ENCODE measurements at places on chromosomes 3 and 15.

DNA sequence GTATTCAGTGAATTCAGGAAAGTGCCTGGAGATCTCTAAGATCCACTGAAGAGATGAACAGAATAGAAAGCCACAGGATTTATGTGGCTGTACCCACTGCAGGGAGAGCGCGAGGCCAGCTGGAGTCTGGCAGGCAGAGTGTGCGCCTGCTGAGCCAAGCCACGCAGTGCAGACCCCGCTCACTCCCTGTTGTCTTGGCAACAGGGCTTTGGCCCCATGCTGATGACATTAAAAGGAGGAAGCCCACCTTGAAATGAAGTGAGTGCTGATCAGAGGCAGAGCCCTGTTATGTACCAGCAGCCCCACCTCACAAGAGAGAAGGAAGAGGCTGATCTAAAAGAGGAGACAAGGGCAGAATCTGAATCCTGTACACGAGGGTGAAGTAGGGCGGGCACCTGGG, 36.7 kb downstream of the PXYLP1 start:
- DNase-seq: no peak

DNA sequence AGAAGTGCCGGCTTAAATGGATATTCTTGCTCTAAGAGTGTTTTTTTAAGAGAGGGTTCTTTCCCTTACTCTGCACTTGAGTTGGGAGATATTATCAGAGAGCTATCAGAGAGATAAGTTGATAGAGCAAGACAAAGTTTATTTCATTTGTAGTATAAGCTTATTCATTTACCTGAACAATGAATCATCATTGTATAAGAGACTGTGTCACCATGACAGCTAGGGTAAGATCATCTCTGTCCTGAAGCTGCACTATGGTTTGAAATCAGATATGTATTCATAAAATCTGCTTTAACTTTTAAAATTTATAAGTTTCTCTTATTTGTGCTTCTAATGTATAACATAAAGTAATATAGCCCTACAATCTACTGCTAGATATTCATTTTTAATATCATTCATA, 128.1 kb upstream of the ARL6 start:
- no peak for DNase-seq

DNA sequence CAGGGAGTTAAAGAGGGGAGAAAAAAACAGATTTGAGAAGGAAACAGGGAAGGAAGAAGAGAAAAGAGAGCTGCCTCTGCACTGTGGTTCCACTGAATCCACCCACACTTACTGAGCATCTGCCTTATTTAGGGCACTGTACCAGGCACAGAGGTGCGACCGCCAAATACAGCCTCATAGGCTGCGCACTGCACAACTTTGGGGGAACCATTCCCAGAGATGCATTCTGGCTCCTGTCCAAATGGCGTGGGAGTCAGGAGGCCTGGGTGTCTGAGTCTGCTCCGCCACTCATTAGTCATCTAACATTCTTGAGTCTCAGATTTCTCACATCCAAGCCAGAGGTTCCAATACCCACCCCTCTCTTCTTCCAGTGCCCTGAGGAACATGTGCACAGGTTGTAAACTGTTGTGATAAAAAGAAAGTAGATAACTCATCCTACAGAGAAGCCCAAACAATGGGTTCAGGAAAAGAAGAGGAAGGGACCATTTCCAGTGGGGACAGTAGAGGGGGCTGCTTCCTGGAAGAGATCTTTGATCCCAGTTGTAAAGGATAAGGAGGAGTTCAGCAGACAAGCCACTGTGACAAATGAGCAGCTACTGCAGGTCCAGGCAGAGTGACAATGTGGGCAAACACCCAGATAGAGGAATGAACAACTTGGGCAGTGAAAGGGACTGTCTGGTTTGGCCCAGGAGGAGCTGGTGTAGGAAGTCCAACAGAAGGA, 254.6 kb downstream of the UACA start:
- peak; percentile 40 for DNase-seq

DNA sequence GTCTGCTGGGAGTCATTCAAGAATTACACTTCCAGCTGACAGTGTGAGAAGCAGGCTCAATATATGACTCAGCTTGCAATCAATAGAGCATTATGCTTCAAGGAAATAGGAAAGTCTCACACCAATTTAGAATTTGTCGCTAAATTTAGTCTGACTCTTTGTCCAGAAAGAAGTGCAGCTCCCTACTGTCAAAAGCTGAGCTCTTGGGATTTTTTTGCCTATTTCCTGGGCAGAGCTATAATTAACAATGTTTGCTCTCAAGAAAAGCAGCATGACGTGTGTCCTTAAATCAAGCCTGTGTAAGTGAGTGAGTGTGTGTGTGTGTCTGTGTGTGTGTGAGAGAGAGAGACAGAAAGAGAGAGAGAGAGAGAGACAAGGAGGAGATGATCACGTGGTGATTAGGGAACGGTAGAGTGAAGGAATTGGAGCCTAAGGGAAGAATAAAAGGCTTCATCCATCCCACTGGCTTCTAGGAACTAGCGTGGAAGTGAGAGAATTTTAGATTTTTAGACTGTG, 16.4 kb upstream of the SLC35G2 start:
- peak; percentile 31 for DNase-seq

- DNase-seq: no peak
Observed at GRCh38 chr15:73322665-73323373, 45.9 kb downstream of the HCN4 start.

GRCh38 chr15:77352887-77353286, 67.0 kb downstream of the PEAK1 start:
- DNase-seq: no peak

GRCh38 chr3:109728861-109729494, 391.6 kb upstream of the DPPA4 start:
- DNase-seq: no peak

DNA sequence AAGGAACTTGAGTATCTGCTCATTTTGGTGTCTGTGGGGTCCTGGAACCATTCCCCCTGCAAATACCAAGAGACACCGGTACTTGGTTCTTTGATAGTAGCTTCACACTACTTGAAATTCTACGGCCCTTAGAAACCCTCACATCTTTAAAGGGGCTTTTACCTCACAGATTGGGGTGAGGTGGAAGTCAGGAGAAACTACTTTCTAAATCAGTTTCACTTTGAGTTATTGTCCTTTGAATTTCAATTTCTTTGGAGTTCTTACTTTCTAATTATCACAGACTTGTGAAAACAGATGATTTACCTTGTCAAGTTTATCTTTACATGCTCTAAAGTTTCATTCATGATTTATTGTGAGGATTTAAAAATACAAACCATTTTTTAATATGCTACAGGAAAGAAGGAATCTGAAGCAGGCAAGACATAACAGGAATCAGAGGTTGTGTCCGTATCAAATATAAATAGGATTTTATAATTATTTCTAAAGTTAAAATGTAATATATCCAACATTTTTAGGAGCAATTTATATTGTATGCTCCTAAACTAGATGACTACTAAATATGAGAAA, 98.9 kb downstream of the NEDD4 start:
- peak; percentile 33 for DNase-seq

- no peak for DNase-seq
Observed at GRCh38 chr3:62178032-62178431, 195.3 kb downstream of the FEZF2 start.

GRCh38 chr15:34655326-34655725, 71.9 kb upstream of the GOLGA8B start:
- no peak for DNase-seq

- DNase-seq: no peak
Observed at GRCh38 chr3:12924437-12924836, 83.1 kb upstream of the RPL32 start.

GRCh38 chr3:103319912-103320311, 885.1 kb downstream of the ZPLD1 start:
- DNase-seq: no peak

- no peak for DNase-seq
Observed at GRCh38 chr3:196889844-196890708, 22.4 kb downstream of the SENP5 start.

GRCh38 chr3:175397372-175397771, 538.2 kb downstream of the NAALADL2 start:
- no peak for DNase-seq

GRCh38 chr3:100044369-100044768, 69.9 kb downstream of the FILIP1L start:
- peak; percentile 79 for DNase-seq

DNA sequence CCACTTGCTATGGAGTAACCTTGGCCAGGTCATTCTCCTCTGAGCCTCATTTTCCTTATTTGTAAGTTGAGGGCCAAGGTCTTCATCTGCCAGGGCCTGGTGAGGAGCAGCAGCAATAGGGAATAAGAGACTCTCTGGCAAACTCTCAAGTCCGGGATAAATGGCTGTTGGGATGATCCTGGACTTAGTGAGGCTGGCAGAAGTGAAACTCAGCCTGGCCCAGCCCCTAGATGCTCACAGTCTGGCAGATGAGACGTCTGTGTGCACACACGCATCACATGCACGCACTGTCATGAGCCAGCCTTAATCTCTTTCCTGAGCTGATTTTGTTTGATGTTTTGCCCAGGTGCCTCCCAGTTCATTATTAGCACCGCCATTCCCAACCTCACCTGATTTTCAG, 26.8 kb downstream of the SLC6A6 start:
- no peak for DNase-seq

DNA sequence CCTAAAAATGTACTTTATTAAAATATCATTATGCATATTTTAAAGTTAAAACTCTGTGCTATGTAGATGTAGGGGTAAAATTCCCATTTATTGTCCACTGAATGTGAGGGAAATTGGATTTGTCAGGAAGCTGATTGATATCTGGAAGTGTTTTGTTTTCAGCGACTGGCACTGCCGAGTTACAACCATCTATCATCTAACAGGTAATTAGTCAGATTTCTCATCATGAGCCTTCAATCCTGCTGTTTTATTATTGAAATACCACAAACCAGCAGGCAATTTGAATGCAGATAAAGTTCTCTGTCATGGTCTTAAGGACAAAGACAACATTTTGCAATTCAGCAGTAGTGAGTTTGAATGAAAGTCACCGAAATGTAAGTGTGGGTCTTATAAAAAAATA, 40.5 kb downstream of the ZIC1 start:
- no peak for DNase-seq

- DNase-seq: no peak
Observed at GRCh38 chr3:147733217-147733616, 324.1 kb downstream of the ZIC1 start.

DNA sequence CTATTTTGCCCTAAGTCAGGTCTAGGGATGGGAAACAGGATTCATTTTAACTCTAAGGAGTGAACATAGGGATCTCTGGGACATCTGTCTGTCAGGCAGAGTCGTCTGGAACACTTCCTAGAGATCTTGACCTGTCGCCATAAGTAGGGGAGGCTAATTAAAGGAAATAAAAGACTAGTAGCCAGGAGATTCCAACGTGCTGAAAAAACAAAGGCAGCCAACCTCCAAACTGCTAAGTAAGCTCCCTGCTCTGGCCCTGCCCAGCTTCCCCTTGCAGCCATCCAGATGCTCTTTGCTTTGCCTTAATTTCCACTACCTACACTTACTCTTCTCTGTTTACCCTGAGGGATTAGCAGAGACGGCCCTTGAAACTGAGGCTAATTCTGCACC, 18.4 kb upstream of the TSEN2 start:
- DNase-seq: no peak

GRCh38 chr3:13141991-13142412, 68.8 kb upstream of the IQSEC1 start:
- DNase-seq: peak; percentile 20

DNA sequence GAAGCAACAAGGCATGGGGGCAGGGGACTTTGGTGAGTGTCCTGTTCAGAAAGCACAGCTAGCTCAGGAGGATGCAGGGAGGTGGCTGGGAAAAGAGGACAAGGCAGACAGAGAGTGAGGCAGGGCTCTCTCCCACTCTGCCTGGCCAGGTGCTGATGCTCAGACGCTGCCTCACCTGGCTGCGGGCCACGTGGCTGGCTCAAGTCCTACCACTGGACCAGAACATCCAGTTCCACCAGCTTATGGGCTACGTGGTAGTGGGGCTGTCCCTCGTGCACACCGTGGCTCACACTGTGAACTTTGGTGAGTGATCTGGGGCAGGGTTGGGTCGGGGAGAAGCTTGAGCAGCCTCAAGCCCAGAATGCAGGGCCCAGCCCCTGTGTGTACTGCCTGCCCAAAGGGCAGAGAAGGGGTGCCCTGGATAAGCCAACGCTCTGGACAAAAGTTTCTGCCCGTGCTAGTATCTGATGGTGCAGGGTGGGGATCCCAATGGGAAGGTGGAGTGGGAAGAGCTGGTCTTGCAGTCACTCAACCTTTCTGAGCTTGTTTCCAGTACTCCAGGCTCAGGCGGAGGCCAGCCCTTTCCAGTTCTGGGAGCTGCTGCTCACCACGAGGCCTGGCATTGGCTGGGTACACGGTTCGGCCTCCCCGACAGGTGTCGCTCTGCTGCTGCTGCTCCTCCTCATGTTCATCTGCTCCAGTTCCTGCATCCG, 20.9 kb downstream of the NOX5 start:
- DNase-seq: no peak

GRCh38 chr3:127615631-127616305, 13.2 kb upstream of the PODXL2 start:
- no peak for DNase-seq

- DNase-seq: no peak
Observed at GRCh38 chr3:110859993-110860392, 211.6 kb upstream of the NECTIN3 start.

GRCh38 chr15:101623367-101624304, 28.5 kb downstream of the TM2D3 start:
- no peak for DNase-seq

DNA sequence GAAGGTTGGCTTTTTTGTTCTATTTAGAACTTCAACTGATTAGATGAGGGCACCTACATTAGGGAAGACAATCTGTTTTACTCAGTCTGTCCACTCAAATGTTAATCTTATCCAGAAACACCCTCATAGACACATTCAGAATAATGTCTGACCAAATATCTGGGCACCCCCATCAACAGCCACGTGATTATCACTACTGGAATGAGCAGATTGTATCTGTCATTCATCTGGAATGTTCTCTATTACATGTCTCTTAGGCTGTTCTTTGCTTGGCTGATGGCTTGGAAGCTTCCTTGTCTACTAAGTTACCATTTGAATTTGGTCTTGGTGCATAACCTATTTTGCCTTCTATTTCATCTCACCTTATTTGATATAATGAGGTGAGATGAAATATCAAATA, 15.7 kb upstream of the LRRC58 start:
- DNase-seq: no peak
